Stimulated activated CD8-positive, alpha-beta memory T cell treated with anti-CD3 and anti-CD28 coated beads, Interleukin-2, amount 100 ng/mL, for 1 hour (primary cell): ENCODE measurements at places on chromosomes 5 and 9.

DNA sequence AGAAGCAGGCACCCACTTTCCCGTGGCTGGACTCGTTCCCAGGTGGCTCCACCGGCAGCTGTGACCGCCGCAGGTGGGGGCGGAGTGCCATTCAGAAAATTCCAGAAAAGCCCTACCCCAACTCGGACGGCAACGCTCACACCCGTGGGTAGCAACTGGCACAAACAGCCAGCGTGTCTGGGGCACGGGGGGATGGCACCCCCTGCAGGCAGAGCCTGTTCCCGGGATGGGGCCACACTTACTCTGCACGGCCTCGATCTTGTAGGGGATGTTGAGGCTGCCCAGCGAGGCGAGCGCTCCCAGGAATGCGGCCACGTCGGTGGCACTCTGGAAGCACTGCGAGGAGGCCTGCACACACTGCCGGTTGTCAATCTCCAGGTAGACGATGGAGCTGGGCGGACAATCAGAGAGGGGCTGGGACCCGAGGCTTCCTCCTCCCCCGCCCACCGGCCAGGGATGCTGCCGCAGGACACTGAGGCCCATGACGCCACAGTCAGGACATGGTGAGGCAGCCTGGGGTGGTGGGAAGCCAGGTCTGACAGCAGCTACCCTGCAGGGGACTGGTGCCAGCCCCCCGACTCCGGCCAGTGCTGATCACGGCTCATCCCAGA, 20.2 kb upstream of the SEC16A start:
- no peak for DNase-seq

DNA sequence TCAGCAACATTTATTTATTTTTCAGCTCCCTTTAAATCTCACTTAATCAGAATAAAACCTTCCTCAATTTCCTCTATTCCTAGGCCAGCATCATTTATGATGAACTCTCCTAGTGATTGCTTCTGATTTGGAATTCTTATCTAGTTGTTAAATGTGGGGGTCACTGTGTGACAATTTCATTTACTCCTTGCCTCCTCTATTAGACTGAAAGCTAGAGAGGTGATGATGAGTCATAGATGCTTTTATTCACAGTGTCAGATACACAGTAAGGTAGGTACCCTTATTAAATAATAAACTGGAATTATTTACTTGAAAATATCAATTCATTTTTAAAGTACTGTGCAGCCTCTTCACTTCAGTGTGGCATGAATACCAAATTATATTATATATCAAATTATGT, 960.6 kb downstream of the MAT2B start:
- no peak for DNase-seq

GRCh38 chr9:137070906-137071275, 534 bp upstream of the SAPCD2 start:
- DNase-seq, result no peak

DNA sequence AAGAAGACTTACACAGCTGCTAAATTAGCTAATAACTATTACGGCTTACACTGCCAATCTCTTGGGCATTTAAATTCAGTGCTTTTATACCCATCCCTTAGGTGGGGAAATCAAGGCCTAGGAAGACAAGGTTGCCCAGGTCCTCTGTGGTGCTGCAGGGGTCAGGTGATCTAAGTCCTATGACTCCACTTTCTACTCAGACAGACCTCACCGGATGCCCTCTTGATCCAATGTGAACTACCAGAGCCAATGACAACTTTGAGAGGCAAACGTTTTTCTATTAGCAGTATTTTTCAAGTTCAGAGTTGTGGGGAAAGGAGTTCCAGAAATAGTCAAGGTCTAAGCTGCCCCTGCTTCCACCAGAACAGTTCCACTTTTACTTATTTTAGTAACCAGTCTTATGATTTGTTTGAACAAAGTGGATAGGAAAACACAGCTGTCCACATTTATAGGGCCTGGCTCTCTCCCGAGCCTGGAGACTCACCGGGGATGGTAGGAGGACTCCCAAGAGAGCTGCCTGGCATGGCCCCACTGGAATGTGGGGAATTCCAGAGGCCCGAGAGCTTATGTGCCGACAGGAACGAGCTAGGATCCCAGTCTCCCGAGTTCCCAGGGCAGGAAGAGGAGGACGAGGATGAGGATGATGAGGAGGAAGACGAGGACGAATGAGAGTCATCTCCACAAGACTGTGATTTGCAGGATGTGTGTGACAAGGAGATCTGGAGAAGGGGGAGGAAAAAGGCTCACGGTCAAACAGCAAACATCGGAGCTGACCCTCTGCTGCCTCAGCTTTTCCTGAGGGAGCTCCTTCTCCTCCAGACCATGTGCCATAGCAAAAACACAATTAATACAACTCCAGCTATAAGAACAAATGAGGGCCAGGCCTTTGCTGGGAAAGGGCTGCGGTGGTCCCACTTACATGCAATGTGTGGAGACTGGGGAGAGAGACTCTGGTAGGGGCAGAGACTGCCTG, 16.7 kb downstream of the FAM193B start:
- DNase-seq, result no peak
